Renal cortical epithelial cell (primary cell): ENCODE measurements at places on chromosomes 2 and 18.

DNA sequence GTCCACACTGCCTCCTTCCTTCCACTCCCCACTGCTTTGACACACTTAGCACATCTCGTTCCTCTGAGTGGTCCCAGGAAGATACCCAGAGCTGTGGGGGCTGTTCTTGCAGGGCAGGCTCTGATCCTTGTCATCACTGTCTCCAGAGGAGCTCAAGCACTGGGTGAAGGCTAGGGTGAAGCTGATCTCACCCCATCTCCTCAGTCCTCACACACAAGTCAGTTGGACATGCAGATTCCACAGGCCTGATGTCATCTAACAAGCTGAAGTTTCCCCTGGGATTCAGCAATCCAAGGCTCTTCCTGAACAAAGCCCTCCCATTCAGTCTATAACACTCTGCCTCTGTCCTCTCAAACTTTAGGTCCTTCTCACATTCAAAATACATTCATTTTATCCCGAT is 90.6 kb upstream of the RAB6C start:
- DNase-seq, result no peak

DNA sequence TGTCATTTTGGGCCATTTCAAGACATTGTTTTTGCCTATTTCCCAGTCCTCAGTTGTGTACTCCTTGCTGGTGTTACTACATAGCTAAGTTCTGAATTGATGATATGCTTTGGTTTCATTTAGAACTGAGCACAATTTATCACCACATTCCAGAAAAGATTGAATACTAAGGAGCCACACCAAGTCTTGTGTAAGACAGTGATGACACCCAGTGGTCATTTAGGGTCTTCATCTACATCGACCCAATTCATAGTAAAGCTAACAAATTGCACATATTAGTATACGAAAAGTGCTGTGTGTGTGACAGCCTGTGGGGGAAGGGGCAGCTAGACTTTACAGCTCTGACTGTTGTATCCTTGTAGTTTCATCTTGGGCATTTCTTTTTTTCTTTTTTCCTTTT is 10.9 kb upstream of the DLX2 start:
- DNase-seq, result peak; percentile 38

DNA sequence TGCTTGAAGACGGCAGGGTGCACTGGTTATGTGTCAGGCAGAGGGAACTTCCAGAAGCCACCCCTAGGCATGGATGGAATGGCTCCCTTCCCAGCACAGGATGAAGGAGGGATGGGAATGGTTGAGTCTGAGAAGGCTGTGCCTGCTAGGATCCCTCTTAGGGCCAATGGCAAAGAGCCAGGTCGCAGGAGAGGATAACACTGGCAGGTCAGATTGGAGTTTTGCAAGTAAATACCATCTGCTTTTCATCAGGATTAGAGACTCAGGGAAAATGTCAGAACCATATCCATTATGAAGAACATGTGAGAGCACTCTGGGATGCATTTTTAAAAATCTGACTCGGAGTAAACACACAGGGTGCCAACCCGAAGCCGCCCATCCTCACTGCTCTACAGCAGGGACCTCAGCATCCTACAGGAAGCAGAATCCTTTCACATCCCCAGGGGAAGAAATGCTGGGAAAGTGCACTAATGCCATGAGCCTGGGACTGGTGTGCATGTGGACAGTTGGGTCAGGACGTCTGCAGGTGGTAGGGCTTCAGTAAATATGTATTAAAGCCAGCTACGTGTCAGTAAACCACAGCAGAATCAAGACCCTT is 139.9 kb downstream of the MYT1L start:
- DNase-seq, result no peak

DNA sequence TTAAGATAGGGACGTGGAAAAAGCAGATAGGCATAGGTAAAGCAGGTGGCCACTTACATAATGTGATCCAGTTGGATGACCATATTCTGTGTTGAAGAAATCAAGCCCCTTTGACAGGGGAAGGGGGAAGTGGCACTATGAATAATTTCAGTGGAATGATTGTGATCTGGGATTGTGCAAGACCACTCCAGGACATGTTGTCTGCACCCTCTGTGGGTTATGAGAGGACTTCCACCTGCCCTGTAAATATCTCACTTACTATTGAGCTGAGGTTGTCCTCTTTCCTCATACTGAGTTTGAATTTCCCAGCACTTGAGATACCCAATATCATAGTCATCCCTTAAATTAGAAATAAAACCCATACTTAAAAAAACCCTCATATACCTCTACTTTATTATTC is 220.7 kb downstream of the IRS1 start:
- peak; percentile 96 for DNase-seq

DNA sequence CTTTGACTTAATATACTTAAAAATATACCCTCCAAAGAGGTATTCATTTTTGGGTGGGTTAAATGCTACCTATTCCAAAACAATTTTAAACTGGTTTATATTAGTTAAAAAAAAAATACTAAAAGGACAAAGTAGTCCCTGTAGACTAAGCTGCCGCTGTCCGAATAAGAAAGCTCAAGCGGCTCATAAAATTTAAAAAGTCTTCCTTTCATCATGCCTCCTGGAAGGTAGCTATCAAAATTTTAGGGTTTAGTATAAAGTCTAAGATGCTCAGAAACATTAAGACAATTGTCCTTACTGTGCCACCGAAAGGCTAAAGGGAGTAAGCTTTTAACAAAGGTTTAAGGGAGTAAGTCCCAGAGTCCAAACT is 440 bp upstream of the UGGT1 start:
- DNase-seq, result no peak

DNA sequence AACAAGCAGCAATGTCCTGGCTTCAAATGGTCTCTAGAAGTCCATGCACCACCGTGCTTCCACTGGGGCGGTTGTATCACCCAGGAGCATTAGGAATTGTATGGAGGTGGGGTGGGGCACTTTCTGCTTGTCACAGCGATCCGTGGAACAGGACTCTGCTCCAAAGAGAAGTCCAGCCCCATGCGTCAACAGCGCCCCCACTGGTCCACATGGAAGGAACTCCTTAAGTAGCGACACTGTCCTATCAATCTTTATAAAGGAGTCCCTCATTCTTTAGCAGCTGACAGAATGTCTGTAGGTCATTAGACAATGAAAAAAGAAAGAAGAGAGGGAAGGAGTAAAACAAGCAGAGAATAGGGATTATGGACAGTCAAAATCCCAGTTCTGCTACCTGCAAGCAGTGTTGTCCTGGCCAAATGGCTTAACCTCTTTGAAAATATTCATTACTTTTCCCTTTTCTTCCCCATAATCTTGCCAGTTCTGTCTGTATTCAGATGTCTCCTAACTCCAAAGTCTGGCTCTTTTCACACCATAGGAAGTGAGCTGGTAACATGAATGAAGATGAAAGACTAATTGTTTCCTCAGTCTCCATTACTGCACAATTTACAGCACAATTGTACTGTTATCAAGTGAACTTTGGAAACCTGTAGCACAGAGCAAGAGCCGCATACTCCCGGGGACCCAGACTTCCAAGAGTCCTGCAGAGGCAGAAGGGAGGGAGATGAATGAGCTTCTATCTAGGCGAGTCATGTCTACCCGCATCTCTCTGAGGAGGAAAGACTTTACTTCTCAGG is 9.9 kb downstream of the NFE2L2 start:
- no peak for DNase-seq

DNA sequence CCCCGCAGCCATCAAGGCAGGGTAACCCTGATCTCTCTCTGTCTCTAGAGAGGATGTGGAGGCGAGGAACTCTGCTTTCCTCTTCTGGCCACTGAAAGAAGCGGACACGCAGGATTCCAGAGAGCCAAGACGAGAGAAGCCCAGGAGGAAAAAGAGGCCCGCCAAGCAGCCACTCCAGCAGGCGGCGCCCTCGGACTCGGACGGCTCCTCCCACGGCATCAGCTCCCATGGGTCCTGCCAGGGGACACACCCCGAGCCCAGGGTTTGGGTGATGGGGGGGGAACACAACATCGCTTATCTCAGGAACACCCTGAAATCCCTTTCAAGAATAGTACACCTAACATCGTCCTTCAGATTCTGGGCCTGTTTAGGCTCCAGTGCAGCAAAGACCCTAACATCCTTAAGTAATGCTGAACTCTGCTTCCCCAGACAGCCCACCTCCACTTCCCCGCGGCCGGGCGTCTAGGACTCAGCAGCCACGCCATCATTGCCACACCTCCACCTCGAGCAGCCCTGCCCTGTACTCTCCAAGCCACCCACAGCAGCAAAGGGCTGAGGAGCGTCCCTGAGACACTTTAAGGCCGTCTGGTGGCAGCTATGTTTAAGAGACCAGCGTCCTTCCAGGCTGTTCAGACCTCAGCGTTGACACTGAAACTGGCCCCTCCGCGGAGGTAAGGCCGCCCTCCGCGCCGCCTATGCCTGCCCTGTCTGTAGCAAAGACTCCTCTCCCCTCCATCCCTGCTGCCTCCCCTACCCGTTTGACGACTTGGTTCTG is 34.3 kb upstream of the CNGA3 start:
- no peak for DNase-seq

- DNase-seq, result peak; percentile 54
Observed at GRCh38 chr2:26838121-26838906, 9.6 kb upstream of the DPYSL5 start.

DNA sequence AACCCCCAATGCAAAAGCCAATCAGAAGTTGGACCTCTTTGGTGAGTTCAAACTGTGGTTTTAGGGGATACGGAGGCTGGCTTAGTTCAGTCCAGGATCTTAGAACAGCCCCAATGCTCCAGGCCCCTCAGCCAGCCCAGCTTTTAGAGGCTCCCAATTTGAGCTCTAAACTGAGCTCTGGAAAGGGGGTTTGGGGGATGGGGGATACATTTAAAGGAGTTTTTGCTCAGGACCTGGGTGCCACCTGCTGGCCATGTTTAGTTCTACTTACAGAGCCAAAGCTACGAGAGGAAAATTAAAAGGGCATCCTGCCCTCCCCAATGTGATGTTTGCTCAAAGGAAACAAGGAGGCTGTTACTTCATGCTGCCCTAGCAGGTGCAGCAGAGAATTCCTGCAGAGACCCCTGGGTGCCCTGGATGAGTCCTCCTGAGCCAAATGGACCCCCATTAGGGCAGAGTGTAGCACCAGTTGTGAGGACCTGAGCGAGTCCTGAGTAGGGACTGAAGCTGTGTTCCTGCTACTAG is 15.9 kb upstream of the TMEM214 start:
- DNase-seq, result peak; percentile 59

DNA sequence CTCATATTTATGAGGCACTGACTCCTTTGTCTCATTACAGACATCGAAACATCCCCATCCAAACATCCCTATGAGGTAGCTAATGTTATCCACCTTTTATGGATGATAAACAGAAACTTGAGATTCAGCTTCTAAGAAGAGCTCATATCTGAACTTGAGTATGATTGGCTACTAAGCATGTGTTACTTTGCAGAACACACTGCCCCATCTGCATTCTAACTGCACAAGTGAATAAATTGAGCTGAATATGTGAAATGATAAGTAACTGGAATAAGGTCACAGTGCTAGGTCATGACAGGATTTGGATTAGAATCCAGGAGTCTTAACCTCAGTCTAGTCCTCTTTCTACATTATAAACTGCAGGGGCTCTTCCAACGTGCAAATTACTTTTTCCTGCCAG is 172.7 kb downstream of the SETBP1 start:
- no peak for DNase-seq

DNA sequence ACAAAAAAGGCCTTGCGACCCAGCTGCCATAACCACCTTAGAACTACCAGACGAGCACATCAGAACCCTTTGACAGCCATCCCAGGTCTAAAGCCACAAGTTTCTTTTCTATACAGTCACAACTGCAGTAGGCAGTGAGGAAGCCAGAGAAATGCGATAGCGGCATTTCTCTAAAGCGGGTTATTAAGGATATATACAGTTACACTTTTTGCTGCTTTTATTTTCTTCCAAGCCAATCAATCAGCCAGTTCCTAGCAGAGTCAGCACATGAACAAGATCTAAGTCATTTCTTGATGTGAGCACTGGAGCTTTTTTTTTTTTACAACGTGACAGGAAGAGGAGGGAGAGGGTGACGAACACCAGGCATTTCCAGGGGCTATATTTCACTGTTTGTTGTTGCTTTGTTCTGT is 48.8 kb downstream of the FEZ2 start:
- DNase-seq, result no peak

DNA sequence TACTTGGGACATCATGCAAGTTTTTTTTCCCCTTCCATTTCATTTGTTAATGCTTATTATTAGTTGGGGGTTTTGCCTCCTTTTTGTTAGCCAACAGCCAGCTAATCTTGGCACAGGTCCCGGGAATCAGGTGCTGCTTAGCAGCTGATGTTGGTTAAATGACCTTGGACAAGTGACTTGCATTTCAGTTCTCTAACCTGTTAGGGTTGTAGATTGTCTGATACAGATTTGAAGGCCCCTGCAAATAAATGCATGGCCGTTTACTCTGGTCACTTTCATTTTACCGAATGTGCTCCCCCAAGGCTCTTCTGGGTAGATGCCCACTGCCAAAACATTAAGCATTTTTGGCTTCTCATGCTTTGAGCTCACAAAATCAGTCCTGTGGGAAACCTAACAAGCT is 120.9 kb downstream of the SPTBN1 start:
- DNase-seq, result peak; percentile 81

DNA sequence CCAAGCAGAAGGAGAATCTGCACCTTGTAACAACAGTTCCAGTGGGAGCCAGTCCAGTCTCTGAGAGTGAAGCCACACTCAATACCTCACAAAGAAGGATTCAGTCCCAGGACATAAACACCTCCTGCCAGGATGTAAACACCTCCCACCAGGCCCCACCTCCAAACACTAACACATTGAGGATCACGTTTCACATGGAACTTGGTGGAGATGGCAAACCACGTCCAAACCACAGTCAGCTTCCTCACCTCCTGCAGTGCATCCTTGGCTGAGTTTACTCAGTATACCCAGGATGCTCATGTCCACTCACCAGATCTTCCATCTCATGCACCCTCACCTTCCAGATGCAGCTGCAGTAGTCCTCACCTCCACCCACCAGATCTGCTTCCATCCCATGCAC is 37.8 kb upstream of the TMEM18 start:
- DNase-seq, result no peak

- DNase-seq, result no peak
Observed at GRCh38 chr18:40157120-40157519, 1797.9 kb upstream of the PIK3C3 start.

GRCh38 chr18:25310045-25310444 is 41.9 kb downstream of the ZNF521 start:
- DNase-seq, result peak; percentile 62

DNA sequence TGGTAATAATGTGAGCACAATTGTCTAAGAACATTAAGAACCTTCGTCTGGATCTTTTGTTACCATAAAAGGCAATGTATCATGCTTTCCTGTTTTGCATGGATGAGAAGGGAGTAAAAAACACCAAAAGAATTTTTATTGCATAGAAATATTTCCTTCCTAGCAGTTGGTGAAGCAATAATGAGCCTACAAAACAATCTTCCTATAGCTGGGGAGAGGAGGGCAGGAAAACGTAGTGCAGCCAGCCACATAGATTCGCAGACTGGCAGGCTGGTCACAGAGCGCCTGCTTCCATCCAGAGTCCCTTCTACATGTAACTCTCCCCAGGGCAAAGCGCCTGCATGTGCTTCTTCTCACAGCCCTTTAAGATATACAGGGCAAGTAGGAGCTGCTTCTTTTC is 190.4 kb downstream of the BABAM2 start:
- peak; percentile 96 for DNase-seq
